ENCODE measurements at places on chromosomes 1 and 21. TPM values are rescaled to one million over a fixed set of nuclear protein-coding genes. Genes with fewer than 3 reads are reported as not detected.

ESPN gene
- total RNA-seq: 1.2 TPM

SAMD11 gene
- 19.7 TPM for total RNA-seq

RNU1-4 gene
- not detected for total RNA-seq

CD1E gene
- total RNA-seq: not detected
